ENCODE measurements at places on chromosomes 13 and 19.

GRCh38 chr19:18999016-18999758, 34.1 kb downstream of the SUGP2 start:
- no peak for DNase-seq

DNA sequence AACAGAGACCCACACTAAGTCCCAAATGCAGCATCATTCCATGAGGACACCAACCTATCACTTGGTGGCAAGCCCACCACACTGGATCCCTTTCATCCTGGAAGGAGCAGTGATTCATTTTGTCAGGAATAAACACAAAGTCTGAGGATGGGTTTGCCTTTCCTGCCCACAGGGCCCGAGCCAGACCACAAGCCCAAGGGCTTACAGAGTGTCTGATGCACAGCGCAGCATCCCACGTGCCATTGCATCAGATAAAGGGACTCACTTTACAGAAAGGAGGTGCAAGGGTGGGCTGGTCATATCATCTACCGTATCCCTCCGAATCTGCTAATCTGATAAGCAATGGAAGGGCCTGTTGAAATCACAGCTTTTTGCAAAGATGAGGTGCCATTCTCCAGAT, 12.2 kb upstream of the KCTD15 start:
- DNase-seq = no peak

DNA sequence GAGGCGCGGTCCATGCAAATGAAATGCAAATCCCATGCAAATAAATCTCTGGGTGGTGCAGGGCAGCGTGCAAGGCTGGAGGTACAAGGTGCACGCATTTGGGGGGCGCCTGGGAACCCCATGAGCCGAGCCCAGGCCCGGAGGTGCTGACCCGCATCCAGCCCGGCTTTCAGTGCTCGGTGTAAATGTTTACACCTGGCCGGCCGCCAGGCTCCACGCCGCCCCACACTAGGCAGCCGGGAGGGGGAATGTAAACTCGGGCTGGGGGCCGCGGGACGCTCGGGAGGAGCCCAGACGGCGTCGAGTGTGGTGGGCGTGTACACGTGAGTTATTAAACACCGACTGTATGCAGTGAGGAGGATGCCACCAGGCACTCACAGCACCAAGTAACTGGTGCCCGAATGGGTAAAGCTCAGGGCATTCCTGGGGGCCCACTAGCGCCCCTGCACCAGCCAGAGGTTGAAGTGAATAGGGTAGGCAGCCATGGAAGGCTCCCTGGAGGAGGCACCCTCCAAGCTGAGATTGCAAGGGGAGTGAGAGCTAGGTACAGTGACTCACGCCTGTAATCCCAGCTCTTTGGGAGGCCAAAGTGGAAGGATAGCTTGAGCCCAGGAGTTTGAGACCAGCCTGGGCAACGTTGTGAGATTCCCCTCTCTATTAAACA, 17.2 kb downstream of the FUT6 start:
- no peak for DNase-seq

- DNase-seq = no peak
Measured at GRCh38 chr13:93775507-93776108, 549.0 kb downstream of the GPC6 start.

DNA sequence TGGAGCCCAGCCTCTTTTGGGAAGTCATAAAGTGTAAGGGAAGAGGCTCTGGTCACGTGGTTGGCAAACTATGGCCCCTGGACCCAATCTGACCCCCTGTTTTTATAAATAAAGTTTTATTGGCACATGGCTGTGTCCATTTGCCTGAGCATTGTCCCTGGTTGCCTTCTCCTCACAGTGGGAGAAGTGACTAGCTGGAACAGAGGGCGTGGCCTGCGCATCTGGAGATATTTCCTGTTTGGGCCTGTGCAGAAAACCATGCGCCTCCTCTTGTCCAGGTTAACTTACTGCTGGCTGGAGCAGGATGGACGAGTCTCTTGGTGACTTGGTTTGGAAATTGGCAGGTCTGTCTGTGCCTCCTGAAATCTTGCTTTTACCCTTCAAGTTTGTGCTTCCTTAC, 48.3 kb downstream of the KDM4B start:
- DNase-seq = no peak

DNA sequence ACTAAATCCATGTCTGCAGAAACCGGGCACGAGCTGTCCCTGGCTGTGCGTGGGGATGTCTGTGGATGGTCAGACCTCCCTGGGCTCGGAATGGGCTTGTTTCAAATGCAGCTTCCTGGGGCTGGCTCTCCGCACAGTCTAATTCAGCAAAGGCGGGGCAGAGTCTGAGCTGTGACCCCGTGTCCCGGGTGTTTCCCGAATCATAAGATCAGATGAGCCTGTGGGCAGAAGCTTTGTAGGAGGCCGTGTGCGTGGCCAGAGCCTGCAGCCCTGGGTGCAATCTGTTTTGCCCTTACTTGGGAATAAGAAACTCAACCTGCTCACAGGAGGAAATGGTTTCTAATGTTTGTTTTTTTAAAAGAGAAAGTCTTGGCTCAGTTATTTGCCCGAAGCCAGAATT, 13.9 kb upstream of the GNA11 start:
- DNase-seq = no peak

- DNase-seq = no peak
Measured at GRCh38 chr19:40594255-40594654, 6.9 kb upstream of the LTBP4 start.

DNA sequence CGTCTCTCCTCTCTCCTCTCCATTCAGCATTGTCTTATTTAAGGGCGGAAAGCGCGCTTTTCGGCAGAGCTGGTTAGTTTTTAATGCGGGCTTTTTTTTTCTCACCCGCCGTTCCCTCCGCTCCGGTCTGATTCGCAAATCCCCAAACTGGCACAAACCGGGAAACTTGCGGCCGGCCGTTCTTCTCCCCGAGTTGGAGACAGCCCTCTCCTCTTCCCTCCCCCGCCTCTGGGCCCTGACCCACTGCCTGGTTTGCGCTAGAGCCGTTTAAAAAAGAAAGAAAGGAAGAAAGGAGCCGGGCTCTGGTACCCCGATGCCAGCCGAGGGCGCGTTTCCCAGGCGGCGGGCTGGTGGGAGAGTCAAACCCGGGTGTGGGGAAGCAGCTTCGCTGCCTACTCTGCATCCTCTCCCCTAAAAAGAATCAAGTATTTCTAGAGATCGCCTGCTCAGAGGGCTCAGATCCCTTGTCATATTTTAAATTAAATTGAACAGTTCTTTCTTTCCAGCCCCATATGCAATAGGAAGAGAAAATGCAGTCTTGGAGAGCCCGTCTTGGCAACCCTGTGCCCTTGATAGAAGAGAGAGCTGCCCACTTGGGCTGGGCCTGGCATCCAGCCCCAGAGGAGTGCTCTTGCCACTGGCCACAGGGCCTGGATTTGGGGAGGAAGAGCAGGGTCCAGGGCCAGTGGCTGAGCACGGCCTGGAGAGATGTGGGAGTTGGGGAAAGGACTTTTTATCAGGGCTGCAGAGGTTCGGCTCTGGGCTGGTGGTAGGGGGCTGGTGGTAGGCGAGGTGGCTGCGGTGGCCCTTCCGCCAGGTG, 19.0 kb downstream of the NFIX start:
- DNase-seq = no peak

DNA sequence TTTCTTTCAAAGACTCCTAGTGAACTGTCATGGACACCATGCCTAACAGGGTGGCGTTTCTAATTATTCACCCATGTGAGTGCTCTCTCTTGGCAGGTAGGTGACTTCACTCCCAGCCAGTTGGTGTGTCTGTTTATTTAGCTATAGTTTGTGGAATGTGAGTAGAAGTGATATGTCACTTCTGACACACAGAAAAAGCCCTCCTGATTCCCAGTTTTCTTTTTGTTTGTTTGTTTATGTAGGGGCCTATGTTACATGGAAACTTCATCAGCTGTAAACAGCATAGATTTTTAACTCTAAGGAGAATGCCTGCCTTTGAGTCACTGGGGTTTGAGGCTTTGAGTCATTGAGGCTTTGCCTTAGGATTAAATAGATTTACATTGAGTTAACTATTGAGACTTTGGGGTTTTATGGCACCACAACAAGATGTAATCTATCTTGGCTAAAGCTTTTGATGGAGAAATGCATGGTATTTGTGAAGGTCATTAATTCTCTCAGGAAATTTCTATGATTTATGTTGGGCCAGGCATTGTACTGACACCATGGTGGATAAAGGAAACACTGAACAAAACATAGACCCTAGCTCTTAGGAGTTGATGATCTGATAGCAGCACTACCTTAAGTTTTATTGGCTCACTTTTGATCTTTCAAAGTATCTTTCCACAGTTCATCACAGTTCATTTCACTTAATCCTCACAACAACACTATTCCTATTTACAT, 45.3 kb downstream of the UFM1 start:
- no peak for DNase-seq

DNA sequence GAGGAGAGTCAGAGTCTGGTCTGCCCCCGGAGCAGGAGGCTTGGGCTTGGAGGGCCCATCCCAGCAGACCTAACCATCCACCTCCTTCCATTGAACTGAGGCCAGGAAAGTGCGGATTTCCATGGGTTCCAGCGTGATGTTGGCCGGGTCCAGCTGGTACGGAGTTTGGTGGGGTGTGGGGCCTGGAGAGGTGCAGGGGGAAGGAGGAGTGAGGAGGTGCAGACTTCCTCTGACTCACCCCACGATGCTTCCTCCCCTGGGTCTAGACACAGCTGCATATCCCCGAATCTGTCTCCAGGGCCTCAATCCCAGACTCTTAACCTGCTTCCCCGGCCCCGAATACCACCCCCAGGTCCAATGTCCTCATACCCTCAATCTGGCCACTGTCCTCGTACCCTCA, 20.0 kb downstream of the MAN2B1 start:
- DNase-seq = no peak

GRCh38 chr19:38813323-38813722, 578 bp upstream of the LGALS4 start:
- no peak for DNase-seq

- DNase-seq = no peak
Measured at GRCh38 chr19:29499921-29500590, 25.7 kb upstream of the VSTM2B start.

GRCh38 chr19:30593975-30594745, 222.0 kb downstream of the ZNF536 start:
- DNase-seq = no peak

- no peak for DNase-seq
Measured at GRCh38 chr13:99724633-99725517, 223.6 kb downstream of the TM9SF2 start.

GRCh38 chr13:44583137-44583536, 7.0 kb upstream of the TSC22D1 start:
- DNase-seq = no peak

Measured in effector CD4-positive, alpha-beta T cell (primary cell).